Vagina (tissue), 2 donors: ENCODE measurements at places on chromosomes 13 and 19.

DNA sequence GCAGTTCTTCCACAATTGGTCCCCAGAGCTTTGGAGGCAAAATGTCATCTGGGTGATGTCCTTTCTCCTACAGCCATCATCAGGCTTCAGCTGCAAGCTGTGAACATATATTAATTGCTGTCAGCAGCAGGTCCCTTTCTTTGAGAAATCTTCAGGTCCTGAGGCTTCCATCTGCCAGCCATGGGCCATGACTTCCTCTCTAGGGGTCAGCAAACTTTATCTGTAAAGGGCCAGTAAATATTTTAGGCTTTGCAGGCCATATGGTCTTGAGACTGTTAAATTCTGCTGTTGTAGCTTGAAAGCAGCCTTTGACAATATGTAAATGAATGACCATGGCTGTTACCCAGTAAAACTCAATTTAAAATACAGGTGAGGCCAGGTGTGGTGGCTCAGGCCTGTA lies 27.1 kb downstream of the SERP2 start:
- DNase-seq, result no peak

GRCh38 chr13:77040835-77041234 lies 13.9 kb upstream of the FBXL3 start:
- no peak for DNase-seq

GRCh38 chr19:58400316-58400915 lies 5.0 kb downstream of the RNF225 start:
- DNase-seq, result no peak

DNA sequence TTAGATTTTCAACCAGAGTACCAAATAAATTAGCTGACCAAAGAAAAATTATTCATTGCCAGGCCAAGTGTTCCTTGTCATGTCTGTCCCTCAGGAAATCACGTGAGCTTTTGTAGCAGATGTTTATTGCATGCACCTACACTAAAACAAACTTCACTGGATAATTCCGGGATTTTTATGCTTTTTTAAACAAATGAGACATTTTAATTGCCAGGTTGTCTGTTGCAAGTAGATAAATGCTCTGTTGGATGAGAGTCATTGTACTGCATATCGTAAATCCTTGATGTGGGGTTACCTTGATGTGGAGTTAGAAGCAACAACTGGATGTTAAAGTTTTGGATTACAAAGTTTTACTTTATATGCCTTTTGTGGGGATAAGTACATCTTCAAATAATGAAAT lies 1187.7 kb upstream of the PCDH9 start:
- DNase-seq, result no peak

DNA sequence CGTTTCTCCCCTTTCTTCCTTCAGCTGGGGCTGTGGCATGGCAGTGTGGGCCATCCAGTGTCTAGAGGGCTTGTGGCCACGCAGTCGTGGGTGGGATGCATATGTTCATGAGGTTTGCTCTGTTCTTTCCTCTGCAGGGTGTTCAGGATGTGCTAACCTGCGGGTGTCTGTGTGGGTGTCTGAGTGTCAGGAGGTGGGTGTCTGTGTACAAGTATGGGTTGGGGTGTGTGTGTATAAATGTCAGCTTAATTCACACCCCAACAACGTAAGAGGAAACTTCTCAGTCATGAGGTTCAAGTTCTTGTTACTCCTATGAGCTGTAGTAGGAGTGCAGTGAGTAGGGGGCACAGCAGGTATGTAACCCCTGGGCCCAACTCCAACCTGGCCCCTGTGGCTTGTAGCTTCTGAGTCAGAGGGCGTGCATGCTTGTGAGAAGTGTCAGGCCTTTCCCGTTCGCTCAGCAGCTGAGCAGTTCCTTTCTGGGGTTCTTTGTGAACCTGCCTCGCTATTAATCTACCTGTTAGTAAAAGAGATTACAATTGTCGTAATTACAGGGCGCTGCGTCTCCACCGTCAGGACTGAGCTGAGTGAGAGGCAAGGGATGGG lies 49.1 kb downstream of the NFIX start:
- no peak for DNase-seq

- DNase-seq, result no peak
Measured at GRCh38 chr19:17309965-17310461, 650 bp downstream of the DDA1 start.

DNA sequence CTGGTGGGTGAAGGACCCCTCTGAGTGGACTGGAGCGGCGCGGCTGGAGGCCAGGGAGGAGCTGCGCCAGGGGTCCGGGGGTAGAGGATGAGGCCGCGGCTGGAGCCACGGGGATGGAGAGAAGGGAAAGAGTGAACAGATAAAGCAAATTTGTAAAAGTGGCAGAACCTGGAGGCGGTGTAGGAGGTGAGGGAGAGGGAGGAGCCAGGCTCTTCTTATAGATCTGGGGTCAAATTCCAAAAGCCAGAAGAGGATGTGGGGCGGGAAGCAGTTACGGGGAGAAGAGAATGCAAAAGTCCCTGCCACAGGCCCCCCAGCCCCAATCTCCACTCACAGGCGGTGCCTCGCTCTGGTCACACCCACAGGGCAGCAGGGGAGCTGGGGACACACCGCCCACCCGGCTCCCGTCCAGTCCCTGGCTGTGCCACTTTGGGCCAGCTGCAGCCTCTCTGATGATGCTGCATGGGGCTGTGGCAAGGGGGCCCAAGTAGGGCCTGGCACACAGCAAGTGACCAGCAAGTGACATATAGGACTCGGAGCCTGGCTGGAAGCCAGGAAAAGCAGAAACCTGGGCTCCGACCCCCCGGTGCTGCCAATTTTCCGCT lies 11.1 kb downstream of the LRRC4B start:
- no peak for DNase-seq

GRCh38 chr13:47671776-47672175 lies 329.3 kb downstream of the SUCLA2 start:
- DNase-seq, result no peak

DNA sequence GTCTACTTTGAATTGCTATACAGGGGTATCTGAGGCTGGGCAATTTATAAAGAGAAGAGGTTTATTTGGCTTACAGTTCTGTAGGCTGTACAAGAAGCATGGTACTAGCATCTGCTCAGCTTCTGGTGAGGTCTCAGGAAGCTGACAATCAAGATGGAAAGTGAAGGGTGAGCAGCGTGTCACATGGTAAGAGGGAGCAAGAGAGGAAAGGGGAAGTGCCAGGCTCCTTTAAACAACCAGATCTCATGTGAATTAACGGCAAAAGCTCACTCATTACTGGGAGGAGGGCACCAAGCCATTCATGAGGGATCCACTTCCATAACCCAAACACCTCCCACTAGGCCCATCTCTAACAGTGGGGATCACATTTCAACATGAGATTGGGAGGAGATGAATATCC lies 222.4 kb downstream of the TDRD3 start:
- DNase-seq, result no peak
